ENCODE measurements at places on chromosomes 1 and 21. TPM values are rescaled to one million over a fixed set of nuclear protein-coding genes. Genes with fewer than 3 reads are reported as not detected.

DNA sequence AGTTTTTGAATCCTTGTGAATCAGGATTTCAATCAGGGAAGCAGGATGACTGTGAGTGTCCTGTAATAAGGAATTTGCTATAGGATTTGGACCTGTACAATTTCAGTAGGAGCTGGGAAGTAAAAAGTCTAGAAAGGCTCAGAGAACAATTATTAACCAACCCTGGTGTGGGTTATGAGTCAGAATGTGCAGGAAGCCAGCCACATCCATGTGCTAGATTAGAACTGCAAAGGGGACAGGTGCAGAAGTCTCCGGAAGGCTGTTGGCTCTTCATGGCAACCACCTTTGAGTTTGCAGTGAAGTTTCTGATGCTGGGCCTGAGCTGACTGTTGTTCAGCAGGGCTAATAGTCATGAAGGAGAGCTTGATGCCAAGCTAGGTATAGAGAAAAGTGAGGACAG lies 70.7 kb downstream of the SPATA46 start:
- DNase-seq: no peak

GRCh38 chr1:2318314-2319278 lies 72.8 kb downstream of the MORN1 start:
- no peak for DNase-seq

DNA sequence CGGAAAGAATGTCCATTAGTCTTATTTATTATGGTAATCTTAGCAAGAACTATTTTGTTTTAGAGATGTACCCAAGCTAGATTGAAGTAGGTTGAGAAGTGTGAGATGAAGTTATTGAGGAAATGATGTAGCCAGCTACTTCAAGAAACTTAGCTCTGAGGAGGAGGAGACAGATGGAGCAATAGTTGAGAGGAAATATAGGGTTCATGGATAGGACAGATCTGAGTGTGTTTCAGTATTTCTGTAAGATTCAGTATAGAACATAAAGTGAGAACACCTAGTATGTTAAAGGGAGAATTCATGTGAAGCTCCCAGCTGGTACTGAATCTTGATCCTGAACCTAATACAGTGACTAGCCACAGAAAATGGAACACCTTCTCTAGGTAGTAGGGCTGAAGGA lies 28.9 kb downstream of the TSNAX start:
- DNase-seq: no peak

DNA sequence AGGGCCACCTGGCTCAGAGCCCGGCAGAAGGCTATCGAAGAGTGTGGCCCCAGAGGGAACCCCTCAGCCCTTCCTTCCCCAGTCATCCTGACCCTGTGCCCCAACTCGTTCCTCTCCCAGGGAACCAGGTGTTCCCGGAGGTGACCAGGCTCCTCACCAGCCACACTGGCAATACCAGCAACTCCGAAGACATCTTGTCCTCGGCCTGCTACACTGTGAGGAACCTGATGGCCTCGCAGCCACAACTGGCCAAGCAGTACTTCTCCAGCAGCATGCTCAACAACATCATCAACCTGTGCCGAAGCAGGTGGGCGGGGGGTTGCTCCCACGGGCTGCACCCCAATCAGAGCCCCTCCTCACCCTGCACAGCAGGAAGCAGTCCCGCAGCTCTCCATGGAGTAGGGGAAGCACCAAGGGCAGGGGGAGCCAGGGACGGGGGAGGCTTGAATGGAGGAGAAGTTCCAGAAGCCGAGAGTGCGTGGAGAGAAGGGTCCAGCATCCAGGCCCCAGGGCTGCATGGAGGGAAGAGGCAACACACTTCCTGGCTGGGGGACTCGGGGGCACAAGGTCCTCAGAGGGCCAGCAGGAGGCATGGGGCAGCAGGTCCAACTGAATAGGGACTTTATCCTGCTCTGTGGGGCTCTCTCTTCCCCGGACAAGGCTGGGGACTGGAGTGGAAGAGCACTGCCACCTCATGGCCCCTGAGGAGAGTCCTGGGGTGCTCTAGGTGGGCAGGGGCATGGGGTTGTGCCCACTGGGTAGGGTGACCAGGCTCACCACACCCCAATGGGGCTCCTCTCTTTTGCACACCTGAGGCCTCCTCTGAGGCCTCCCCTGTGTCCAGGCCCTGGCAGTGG lies 41.7 kb downstream of the PKP1 start:
- DNase-seq: no peak

- DNase-seq: no peak
These were observed 34.8 kb downstream of the ACOT7 start for GRCh38 chr1:6358757-6359201.

DNA sequence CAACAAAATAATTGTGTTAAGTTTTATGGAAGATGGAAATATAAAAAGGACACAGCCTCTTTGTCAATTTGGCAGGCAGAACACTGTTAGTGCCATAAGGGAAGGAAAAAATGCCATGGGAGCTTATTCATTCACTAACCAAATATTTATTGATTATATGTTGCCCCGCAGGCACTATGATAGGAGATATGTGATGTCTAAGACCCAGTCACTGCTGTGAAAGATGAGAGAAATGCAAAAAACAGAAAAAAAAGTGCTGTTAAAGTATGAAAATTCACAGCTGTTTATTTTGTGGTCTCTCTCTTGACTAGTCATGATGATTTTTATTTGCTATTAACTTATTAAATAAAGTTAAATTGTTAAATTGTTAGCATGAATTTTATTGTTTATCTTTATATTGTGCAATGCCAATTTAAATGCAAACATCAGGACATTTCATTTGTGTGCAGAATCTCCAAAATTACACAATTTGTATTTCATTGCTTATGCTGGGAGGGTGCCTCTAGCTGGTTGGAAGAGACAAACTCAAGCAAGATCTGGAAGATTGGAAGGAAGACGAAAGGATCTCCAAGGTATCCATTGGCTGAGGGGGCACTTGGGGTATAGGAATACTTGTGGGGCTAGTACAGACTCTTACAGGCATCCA lies 17.8 kb upstream of the PTGFR start:
- no peak for DNase-seq

GRCh38 chr1:182196897-182197870 lies 135.7 kb upstream of the ZNF648 start:
- DNase-seq: no peak

DNA sequence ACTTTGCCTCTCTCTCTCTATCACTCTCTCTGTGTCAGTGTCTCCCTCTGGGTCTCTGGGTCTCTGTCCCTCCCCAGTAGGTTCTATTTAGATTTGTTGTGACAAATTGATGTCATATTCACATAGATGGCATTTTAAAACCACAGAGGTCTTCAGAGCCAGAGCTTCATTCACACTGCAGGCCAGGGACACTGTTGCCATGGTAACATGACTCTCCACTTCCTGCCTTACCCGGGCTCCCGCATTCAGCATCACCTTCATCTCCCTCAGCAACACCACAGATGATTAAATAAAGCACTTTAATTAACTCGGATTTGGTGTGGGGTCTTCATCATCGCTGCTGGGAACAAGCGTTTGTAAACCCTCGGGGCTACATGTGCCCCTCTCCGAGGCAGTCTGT lies 132.6 kb downstream of the ETS2 start:
- no peak for DNase-seq

DNA sequence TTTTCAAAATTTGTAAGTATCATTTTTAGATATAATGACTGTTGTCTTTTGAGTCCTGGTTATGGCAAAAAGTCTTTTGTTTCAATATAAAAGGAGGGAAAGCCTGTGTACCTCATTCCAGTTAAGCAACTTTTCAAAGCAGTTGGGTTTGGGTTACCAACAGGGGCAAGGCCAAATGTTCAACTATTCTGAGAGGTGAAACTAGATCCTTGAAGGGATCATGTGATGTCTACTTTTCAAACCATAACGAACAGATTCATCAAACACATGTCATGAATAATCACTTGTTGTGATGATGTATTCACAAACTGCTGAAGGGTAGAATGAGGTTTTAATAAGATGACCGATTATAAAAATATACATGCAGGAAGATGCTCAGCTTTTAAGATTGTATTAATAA lies 171.3 kb downstream of the HHAT start:
- DNase-seq: no peak

- no peak for DNase-seq
These were observed 40.5 kb upstream of the IFNAR2 start for GRCh38 chr21:33189237-33189636.

TDRD5 gene
- not detected for total RNA-seq

TMEM52 gene
- total RNA-seq: 2.4 TPM

DNA sequence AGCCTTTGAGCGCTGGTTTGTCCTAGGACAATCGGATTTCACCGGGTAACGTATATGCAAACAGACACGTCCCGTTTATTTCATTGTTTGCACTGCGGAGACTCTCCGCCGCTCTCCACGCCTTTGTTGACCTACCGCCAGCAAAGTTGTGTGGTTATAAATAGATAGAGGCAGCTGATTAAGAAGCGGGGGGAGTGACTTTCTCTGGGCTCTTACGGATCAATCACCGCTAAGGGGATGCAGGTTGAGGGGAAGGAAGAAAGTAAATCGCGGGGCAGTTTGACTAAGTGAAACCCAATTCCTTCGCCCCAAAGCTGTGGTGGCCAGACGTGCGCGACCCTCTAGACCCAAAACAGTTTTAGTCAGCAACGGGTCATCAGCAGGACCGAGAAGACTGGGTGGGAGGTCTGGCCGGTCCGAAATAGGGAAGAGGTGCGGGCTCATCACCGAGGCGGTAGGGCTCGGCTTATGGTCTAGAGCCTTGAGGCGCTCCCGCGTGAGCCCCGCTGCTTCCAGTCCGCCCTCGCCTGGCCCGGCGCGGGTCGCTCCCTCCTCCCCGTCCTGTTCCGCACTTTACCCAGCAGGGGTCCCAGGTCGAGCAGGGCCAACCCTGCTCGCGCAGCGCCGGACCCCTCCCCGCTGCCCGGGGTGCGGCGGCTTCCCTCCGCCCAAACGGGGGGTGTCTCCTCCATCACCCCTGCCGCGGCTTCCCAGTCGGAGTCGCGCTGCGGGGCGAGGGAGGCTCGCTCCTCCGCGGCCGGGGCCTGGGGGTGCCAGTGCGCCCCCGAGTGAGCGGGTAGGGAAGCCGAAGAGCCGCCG lies 120.8 kb upstream of the RRP15 start:
- DNase-seq: no peak

GRCh38 chr1:52164604-52165003 lies 22.7 kb downstream of the ZFYVE9 start:
- DNase-seq: no peak

GRCh38 chr21:18771845-18772380 lies 368.3 kb upstream of the TMPRSS15 start:
- no peak for DNase-seq

DNA sequence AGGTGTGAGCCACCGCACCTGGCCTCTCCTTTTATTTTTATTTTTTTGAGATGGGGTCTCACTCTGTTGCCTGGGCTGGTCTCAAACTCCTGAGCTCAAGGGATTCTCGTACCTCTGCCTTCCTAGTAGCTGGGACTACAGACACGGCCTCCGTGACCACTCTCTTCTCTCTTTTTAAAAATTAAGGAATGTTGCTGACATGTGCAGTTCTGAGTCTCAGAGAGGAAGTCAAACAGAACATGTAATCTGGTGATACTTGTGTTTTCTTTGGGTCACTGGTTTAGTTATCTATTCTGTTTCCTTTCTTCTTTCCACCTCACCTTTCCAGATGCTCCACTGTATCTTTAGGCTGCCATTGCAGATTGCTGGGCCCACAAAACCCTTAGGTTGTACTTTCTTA lies 2.7 kb downstream of the WDTC1 start:
- no peak for DNase-seq

DNA sequence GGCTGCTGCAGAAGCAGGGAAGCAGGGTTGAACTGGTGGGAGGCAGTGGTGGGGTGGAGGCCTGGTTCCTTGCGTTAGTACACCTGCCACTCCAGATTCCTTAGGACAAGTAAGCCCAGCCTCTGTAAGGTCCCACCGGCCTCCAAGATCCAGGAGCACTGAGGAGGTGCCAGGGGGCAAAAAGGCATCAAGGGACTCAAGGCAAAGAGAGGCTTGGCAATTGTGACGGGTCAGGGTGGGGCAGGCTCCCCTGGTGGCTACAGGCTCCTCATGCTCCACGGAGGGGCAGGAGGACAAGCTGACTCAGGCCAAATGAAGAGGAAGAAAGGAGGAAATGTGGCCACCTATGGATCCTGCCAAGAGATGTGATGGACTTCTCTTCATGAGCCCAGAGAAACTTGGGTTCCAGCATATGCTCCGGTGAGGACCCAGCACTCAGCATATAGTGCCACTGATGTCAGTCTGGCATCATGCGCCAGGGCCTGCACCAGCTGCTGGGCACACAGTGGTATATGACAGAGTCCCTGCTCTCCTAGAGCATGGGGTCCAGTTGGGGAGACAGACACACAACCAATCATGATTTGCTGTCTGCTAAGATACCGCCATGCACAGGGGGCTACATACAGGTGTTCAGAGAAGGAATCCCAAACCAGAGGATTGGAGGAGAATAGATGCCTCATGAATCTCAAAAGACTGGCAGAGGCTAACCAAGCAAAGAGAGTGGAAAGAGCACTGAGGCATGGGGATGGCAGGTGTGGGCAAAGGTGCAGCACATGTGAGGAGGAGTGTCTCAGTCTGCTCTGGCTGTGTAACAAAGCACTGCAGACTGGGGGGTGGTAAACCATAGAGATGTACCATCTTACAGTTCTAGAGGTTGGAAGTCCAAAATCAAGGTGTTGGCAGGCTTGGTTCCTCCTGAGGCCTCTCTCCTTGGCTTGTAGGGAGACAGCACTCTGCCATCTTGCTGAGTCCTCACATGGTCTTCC lies 249.7 kb downstream of the RHOU start:
- DNase-seq: no peak

GRCh38 chr1:219433001-219433400 lies 179.9 kb downstream of the ZC3H11B start:
- DNase-seq: no peak

GRCh38 chr1:242185731-242186130 lies 186.8 kb upstream of the MAP1LC3C start:
- DNase-seq: no peak

DNA sequence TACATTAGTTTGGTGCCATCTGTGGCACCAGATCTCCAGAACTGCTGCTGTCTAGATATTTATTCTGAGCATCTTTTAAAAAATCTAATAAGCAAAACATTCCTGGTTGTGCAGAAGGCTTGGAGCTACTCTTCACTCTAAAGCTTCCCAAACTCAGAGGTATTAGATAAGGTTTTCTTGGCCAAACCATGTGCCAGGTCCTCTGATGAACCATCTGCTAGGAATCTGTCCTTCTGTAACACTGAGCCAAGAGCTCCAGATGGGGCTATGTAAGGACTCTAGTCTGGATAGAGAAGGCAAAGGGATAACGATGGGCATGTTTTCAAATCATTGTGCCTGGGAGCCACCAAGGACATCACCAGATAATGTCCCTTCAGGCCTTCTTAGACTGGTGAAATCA lies 410.6 kb downstream of the NTNG1 start:
- no peak for DNase-seq

- no peak for DNase-seq
These were observed 62.6 kb upstream of the C1orf105 start for GRCh38 chr1:172357753-172358385.

DNA sequence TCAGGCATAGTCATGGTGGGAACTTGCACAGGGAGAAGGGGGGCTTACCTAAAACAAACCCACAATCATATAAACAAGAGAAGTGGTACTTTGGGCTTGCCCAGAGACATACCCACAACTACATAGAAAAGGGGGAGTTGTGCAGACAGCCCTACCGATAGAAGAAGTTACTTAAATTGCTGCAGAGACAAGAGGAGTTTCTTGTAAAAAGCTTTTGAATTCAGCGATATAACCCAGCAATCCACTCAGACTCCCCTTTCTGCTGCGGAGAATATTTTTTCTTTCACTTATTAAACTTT lies 164.0 kb upstream of the ETV3 start:
- no peak for DNase-seq

CR1L gene
- not detected for total RNA-seq

MYBPH gene
- total RNA-seq: not detected
